ENCODE measurements at places on chromosomes 11 and 22.

- no peak for DNase-seq
Observed at GRCh38 chr11:35553021-35553420, 27.6 kb upstream of the PAMR1 start.

DNA sequence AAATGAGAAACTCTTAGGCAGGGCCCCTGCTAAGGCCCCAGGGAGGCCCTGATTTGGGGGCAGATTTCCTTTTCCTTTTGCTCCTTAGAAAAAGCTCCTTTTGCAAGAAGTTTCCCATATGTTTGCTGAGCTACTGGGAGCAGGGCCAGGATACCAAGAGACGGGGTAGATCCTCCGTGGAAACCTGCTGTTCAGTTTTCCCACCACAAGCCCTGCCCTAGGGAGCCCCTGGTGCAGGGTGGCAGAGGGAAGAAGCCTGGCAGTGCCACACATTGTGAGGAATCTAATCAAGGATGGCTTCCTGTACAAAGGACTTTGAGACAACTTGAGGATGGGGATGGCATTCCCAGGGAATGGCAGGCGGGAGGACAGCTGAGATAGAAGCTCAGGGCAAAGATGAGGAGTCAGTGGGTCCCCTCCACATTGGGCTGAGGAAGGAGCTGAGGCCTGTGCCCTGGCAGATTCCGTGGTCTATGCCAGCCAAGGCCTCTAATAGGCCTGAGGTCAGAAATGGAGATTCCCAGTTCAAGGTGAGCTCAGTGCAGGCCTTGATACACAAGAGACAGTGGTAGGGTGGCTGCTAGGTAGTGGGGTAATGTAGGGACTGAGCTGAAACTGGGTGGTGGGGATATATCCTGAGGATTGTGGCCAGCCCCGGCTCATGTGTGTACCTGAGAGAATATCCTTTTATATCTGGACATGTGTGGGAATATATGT is 15.0 kb downstream of the TUB start:
- DNase-seq, result no peak

GRCh38 chr11:128660947-128661346 is 32.9 kb upstream of the FLI1 start:
- no peak for DNase-seq

DNA sequence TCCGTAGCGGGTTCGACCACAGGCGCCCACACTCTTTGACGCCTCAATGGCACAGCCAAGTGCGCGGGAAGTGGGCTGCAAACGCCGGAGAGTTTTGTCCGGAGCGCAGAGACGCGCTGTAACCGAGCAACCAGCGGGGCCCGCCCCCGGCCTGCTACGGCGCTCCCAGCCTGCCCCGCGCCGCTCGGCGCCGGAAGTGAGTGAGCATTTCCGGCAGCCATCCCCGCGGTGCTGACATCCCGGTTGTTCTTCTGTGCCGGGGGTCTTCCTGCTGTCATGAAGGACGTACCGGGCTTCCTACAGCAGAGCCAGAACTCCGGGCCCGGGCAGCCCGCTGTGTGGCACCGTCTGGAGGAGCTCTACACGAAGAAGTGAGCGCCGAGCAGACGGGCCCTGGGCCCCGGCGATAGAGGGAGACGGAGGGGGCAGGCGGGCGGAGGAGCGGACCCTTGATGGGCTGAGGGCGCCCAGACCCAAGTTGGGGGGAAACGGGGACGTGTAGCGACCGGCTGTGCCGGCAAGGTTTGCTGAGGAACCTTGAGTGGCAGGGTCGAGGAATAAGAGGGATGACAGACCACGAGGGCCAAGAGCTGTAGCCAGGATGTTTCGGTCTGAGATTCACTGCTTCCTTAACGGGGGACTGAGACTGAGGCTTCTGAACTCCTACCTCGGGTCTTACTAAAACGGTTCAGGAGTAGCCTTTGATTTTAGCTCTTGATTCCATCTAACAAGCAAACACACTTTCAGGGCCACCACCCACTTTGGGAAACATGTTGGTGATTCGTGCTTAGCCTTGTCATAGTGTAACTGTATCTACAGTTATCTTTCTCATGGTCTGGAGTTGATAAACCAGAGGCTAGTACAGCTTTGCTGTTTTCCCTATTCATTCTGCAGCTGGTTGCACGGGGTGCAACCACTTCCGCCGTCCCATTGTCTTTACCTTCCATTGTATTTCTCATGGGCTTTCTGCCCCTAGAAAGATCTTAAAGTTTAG is at the start of gene PSMD13:
PSMD13 (plus strand) TSS at position 203 of the 994 bp plus-strand sequence; CDS start at position 277, 74 bp downstream.
- DNase-seq, result peak; percentile 78

DNA sequence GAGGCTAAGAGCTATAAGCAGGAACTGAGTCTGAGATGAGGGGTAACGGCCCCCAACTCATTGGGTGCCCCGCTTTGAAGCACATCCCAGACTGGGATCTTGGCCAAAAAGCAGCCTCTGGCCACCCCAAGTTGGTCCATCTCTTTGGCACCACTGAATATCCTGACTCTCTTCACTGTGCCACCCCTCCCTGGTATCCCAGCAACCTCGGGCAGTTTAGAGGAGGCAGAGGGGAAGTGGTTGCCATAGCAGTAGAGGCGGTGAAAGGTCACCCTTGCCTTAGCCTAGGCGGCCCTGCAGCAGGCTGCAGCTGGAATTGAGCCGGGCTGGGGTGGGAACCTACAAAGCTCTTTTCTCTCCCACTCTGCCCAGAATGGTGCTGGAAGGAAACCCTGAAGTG is 1.1 kb downstream of the PELI3 start:
- no peak for DNase-seq

DNA sequence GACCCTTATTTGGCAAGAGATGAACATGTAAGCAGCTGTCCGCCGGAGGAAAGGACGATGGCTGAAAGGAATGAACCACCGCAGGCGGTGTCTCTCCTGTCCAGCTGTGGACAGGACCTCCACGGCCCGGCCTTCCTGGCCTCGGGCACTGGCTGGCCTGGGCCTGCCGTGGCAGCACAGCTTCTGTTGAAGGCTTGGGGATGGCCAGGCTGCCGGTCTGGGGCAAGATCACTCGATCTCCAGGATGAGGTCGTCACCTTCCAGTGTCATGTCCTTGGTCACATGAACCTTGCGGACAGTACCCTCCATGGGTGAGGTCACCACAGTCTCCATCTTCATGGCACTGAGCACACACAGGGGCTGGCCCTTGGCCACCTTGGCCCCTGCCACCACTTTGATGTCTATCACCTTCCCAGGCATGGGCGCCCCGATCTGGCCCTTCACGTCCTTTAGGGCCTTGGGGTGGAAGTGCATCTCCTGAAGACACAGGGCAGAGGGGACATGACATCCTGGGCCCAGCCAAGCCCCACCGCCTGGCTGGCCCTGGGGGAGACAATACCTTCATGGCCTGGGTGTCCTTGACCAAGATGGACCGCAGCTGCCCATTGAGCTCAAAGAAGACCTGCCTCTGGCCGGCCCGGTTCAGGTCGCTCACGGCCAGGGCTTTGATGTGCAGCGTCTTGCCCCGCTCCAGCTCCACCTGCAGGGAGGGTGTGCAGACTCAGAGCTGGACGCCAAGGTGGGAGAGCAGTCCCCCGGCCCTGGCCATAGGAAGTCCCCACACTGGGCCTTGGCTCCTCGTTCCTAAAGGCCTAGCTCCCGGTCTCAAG is 5.6 kb downstream of the RCE1 start:
- no peak for DNase-seq

DNA sequence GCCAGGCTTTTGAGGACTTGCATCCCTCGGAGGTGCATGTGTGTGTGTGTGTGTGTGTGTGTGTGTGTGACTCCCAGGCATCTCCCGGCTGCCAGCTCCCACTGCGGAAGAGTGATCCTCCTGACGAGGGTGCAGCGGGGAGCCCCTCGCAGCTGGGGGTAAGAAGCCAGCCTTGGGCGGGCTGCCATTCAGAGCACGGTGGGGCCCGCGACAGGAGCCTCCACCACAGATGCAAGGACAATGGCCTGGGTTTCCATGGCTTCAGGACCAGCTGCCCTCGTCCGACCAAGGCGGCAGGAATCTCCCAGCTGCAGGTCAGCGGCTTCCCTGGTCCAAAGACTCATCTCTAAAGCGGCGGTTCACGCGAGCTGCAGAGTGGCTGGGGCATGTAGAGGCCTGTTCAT is 908.5 kb downstream of the BRD1 start:
- DNase-seq, result no peak

DNA sequence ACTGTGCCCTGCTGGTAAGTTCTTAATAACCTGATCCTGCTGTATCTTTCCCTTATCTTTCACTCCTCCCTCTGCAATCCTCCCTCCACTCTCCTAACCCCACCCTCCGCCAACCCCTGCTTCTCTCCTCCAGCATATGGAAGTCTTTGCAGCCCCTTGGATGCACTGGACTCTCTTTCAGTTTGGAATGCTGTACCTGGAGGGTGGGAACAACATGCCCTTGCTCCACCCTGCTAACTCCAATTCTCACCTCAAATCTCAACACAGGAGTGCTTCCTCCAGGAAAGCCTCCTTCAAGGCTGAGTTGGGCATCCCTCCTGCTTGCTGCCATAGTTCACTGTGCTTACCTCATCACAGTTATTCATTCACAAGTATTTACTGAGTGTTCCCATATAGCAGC is 52.8 kb upstream of the LDLRAD3 start:
- no peak for DNase-seq

DNA sequence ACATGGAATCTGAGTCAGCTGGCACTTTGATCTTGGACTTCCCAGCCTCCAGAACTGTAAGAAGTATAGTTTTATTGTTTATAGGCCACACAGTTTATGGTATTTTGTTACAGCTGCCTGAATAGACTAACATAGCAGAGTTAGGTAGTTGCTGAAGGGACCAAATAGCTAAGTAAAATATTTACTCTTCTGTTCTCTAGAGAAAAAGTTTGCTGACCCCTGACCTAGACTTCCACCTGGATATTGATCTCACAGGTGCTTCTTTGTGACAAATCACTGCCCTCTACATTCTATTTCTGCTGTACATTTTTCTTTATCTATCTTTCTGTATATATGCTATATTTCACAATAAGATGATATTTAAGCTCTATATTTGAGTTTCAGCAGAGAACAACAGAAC is 212.5 kb downstream of the CSNK2A3 start:
- DNase-seq, result no peak
